ENCODE measurements at places on chromosomes 3 and 15.

- DNase-seq, result no peak
These were observed 414.6 kb upstream of the TBL1XR1 start for GRCh38 chr3:177611752-177612334.

- no peak for DNase-seq
These were observed 35.2 kb downstream of the ABTB1 start for GRCh38 chr3:127707851-127708411.

DNA sequence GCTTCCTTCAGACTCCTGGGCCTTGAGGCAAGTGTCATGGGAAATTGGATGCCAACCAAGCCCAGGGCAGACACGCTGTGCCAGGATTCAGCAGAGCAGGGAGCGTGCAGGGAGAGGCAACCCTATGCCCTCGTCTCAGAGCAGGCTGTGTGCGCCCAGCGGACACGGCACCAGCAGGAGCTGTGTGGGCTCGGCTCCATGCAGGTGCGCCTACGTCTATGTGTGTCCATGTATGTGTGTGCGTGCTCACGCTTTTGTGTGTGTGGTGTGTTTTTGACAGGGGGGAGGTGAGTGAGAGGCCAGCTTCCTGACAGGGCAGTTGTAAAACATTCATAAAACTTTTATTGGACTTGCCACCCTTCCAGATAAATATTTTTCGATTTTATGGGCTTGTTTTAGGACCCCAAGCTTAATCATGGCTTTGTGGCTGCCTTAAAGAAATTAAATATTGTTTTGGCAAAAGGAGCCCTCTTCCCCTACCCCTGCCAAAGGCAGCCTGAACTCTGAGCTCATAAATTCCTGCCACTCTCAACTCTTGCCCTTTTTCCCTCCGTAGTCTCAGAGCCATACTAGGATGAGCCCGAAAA lies 84.4 kb downstream of the DNAJB8 start:
- no peak for DNase-seq

DNA sequence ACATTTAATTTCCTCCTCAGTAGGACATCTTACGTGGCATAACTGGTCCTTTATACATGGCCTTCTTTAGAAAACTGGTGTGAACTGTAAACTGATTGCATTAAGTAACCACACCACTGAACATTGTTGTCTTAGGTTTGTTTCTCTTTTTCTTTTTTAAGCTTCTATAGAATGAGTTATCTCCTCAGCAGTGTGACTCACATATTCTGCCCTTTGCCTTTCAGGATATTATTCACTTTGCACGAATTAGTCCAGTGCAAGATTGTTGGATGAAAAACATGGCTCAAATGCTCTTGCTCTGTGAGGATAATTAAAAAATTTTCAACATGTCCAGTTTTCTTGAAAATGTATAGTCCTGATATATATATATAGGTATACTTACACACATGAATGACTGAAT lies 147.6 kb downstream of the KBTBD8 start:
- no peak for DNase-seq

DNA sequence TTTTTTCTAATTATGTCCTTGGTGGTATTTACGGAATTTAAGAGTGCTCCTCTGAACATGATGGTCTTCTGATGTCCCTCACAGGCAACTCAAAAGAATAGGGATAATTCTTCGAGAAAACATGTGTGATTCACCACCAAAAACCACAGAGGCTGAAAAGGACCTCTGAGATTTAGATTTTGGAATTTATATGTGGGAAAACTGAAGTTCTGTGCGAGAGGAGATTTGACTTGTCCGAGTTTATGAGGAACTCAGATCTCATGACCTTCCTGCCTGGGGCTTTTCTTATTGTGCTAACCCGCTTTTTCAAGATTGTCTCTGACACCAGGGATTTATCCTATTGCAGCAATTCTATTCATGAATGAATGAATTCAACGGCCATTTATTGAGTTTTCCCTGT lies 142.4 kb downstream of the FAM43A start:
- no peak for DNase-seq

All from hematopoietic multipotent progenitor cell treated with erythropoietin and hydrocortisone succinate and interleukin-3 and kit ligand, for 4 days (in vitro differentiated cells).